Bone marrow (tissue), 2 donors: ENCODE measurements at places on chromosomes 3 and 15.

DNA sequence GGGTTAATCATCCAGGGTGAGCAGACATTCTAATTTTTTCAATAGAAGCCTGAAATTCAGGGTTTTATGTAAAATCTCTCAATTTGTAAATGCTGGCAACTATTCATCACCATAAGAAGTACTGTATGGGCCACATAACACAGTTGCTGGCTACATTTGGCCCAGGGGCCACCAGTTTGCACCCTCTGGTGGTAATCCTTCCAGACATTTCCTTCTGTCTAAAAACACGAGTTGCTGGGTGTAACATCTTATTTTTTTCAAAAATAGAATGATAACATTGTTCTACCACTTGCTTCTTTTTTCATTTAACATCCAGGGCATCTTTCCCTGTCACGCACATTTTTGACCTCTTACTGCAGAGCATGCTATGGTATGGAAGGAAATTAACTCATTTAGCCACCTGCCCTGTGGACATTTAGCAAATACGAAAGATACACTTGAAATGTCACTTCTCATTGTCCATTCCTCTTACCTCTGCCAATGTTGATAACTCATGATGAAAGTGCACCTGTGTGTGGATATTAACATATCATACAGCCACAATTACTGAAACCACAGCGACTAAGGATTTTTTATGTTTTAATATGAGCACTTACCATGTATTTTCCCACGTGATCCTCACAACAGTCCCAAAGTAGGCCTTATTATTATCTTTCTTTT, 117.5 kb upstream of the ARHGEF3 start:
- DNase-seq, result no peak

DNA sequence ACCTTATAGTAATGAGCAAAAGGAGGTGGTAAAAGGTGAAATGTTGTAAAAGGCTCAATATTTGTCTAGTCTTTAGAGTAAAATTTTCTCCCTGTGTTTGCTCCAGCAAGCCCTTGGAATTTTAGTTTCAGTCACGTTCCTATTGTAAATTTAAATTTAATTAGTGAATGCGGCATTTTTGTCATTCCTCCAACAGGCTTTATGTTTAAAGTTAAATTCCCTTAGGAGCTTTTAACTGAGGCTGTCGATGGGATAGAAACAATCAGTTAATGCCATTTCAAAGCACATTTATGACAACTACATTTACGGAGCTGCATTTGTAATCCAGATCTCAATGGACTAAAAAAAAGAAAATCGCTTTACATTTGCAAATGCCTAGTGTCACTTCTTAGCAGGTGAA, 868 bp upstream of the GADL1 start:
- DNase-seq, result no peak

- peak; percentile 42 for DNase-seq
Observed at GRCh38 chr15:89888214-89888804, 5.5 kb downstream of the AP3S2 start.

- DNase-seq, result no peak
Observed at GRCh38 chr15:47908486-47908885, 191.2 kb downstream of the SEMA6D start.

- peak; percentile 76 for DNase-seq
Observed at GRCh38 chr15:75842722-75843677, at the start of gene UBE2Q2. TSS of gene UBE2Q2 (plus strand) at chr15:75843447. CDS start at chr15:75843667, 220 bp downstream.

DNA sequence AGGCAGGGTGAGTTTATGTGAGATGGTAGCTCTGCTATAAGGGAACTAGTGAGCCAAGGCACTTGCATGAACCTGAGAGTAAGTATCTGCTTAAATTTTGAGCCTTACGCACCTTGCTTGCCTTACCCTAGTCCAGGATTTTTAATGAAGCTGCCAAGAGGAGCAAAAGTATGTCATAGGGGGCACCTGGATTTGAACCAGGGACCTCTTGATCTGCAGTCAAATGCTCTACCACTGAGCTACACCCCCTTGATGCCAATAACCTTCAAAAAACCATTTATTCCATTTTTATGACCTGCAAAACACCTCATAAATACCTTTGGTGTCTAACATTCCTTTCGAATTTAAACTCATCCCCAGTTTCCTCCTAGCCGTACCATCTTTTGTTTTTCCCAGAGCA, 88.3 kb upstream of the ACP3 start:
- no peak for DNase-seq

- no peak for DNase-seq
Observed at GRCh38 chr3:43023066-43023465, 44.0 kb downstream of the GASK1A start.

GRCh38 chr3:133829310-133829707, 23.7 kb downstream of the SRPRB start:
- no peak for DNase-seq

GRCh38 chr15:52506549-52506948, 22.1 kb downstream of the MYO5A start:
- no peak for DNase-seq

GRCh38 chr3:113174801-113175485, 36.4 kb upstream of the BOC start:
- DNase-seq, result no peak

DNA sequence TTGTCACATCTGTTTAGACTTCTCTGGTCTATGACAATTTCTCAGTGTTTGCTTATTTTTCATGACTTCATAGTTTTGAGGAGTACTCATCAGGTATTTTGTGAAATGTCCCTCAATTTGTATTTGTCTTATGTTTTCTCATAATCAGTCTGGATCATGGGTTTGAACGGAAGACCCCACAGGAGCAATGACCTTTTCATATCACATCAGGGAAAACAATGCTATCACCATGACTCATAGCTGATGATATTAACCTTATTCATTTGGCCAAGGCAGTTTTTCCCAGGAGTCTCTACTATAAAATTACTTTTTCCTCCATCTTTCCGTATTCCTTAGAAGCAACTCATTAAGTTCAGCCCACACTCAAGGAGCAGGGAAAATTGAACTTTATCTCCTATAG, 32.7 kb downstream of the AADACL2 start:
- no peak for DNase-seq

GRCh38 chr3:41200669-41201021, 1.3 kb downstream of the CTNNB1 start:
- no peak for DNase-seq

GRCh38 chr3:38049358-38050126, 10.5 kb downstream of the DLEC1 start:
- no peak for DNase-seq

- DNase-seq, result no peak
Observed at GRCh38 chr15:100022806-100023205, 289.6 kb upstream of the LYSMD4 start.

DNA sequence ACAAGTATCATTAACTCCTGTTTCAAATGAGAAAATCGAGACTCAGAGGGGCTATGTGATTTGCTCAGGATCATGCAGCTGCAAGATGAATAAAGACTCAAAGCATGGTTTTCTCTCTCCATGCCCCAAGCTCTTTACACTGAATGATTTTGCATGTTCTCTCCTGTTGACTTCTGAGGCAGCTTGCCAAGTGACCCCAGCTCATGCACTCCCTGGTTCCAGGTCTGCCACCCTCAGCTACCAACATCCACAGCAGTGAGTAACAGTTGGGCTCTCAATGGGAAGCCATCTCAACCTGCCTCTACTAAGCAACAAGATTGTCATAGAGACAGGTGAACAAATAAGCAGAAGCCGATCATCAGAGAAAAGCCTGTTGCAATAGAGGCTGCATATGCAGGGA, 116.9 kb upstream of the GADL1 start:
- no peak for DNase-seq

GRCh38 chr3:55615694-55616295, 128.7 kb upstream of the WNT5A start:
- no peak for DNase-seq

DNA sequence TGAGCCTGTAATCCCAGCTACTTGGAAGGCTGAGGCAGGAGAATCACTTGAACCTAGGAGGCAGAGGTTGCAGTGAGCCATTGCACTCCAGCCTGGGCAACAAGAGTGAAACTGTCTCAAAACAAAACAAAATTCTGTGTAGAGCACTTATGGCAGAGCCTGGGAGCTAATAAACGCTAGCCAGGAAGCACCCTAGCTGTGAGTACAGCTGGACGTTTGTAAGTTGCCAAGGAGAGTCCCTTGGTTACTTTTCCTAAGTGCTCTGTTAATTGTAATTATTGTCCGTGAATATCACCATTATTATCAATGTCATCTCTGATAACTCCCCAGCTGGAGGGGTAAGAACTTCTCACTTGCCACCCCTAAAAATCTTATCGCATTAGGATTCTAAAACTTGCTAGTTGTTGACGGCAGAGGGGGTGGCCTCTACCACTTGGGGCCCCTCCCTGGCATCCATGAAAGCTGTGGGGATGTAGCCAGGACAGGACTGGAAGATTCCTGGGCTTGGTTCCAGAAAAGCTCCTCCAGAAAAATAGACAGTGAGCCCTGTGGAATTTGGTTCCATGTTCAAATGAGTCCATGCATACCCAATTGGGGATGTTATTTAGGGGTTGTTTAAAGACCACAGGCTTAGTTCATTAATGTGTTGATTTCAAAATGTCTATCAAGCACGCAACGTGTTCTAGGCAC, 9.9 kb upstream of the KLHL25 start:
- no peak for DNase-seq

DNA sequence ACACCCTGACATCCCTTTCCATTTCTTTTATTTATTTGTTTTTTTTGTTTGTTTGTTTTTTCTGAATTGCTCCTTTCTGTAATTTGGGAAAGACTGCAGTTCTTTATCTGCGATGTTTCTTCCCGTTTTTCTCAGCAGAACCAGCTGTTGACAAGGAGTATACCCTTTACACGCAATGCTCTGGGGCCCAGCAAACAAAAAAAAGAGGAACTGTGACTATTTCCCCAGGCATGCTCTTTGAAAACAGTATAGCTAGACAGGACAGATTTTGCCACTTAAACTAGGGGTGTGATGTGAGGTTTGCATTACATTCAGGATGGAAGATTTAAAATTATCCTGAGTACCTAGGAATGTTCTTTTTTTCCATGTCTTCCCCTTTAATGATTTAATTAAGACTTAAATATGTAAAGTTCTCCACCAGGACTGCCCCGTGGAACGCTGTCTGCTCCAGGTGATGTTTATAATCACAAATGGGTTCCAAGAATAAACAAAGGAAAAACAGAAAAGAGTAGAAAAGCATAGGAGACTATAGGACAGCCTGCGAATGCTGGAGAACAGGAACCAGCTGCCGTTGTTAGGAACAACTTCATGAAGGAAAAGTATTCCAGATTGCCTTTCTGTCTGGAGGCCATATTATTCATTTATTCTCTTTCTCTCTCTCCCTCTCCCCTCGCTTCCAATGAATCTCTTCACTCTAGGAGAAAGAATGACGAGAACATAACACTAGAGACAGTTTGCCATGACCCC, 43.3 kb downstream of the TGFBR2 start:
- peak; percentile 90 for DNase-seq

DNA sequence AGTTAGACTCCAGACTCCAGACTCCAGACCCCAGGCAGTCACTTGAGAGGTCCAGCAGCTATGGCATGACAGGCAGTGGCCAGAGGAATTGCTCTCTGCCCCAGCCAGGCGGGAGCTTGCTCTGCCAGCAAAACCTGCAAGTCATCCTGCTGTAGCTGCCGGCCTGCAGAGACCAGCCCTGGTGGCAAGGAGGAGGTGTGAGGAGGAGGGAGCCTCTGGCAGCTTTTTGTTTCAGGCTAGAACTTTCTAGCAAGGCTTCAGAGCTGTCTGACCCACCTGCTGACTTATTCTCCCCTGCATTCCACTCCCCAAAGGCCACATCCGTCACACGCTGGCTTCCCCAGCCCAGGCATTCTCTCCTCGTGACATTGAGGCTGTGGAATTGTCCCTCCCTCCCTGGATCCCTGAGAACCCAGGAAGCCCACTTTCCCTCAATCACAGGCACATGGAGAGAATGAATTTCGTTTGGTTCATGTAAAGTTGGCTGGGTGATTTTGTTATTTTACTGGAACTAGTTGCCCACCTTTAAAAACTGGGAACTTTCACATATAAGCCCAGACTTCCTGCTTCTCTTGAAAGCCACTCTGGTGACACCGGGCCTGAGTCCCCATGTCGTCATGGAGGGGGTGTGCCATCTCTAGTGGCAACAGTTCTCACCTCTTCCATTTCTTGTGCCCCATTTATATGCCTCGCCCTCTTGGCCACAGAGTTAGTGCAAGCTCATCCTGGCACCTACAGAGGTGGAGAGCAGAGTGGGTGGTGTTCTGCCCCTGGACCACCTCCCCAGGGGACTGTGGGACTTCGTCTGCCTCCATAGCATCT, 82.7 kb downstream of the ABHD5 start:
- DNase-seq, result peak; percentile 28

- no peak for DNase-seq
Observed at GRCh38 chr3:37945807-37946530, 44.6 kb upstream of the VILL start.

- DNase-seq, result no peak
Observed at GRCh38 chr3:48472673-48472922, 26.1 kb downstream of the ATRIP start.

GRCh38 chr3:148711981-148712666, 14.4 kb downstream of the AGTR1 start:
- no peak for DNase-seq

GRCh38 chr3:102887431-102887830, 452.6 kb downstream of the ZPLD1 start:
- DNase-seq, result no peak

- no peak for DNase-seq
Observed at GRCh38 chr3:55540579-55540978, 53.5 kb upstream of the WNT5A start.

- DNase-seq, result no peak
Observed at GRCh38 chr3:10554236-10554611, 48.8 kb upstream of the ATP2B2 start.

GRCh38 chr3:147651107-147651778, 242.1 kb downstream of the ZIC1 start:
- no peak for DNase-seq

DNA sequence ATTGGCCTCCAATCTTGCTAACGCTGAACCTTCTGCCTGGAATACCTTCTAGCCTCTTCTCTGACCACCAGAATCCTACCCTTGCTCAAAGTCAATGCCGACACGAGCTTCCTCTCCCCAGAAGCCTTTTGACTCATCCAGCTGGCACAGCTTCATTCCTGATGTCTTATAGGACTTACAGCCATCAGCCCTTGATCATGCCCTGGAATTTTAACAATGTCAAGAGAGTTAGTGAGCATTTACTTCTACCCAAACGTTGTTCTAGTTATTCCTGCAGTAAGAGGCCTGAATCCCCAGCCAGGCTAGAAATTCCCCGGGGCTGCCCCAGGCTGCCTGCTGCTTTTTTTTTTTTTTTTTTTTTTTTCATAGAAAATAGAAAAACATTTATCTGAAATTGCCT, 3.9 kb downstream of the CYP1A2 start:
- DNase-seq, result no peak

DNA sequence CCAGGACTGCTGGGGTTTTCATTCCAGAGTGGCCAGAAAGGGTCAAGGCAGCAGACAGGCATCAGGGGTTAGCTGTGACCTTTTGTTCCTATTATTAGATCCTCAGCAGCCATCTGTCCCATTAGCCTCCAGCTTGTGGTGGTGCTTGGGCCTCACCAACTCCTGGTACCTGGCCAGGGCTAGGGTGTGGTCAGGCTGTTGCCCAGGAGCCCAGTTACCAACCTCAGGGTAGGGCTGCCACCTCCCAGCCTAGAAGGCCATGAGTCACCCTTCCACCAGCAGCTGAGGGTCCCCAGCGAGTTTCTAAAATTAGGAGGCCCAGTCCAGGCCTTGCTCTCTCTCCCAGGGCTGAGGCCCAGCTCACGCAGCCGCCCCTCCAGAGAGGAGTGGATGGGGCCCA, 12.2 kb downstream of the TMEM43 start:
- no peak for DNase-seq
